ENCODE measurements at places on chromosomes 13 and 19.

DNA sequence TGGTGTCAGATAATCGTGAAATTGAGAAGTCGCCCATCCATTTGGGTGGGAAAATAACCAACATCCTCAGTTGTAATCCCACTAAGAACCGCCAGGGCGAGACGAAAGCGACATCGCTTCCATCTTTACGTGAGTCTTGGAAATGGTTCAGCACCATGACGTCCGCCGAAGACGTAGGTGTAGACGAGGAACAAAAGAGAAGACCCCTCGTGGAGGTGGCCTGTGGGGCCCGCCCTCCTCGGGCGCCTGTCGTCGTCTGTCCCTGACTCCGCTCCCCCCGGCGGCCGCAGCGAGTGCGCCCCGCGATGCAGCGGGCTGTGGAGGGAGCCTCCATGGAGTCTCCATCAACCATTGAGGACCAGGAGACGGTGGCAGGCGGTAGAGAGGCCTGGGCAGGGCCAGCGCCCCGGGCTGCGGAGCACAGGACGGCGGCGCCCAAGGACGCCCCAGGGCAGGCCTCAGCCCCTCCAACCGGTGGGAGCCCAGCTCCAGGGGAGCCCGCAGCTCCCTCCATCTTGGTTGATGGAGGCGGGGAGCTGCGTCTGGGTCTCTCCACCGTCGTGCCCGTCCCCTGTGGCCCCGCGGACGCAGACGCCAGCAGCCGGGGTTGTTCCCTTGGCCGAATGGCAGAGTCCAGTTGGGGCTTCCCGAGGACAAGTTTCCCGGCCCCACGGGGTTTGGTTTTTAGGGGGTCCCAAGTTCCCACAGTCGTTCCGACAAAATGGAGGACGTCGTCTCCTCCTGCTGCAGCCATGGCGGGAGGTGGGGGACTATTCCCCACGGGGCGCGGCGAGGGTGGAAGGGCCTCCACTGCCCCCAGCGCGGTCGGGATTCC lies 990 bp upstream of the ZMYM2 start:
- peak; percentile 56 for DNase-seq

GRCh38 chr13:106466691-106467426 lies 68.6 kb downstream of the EFNB2 start:
- DNase-seq, result no peak

DNA sequence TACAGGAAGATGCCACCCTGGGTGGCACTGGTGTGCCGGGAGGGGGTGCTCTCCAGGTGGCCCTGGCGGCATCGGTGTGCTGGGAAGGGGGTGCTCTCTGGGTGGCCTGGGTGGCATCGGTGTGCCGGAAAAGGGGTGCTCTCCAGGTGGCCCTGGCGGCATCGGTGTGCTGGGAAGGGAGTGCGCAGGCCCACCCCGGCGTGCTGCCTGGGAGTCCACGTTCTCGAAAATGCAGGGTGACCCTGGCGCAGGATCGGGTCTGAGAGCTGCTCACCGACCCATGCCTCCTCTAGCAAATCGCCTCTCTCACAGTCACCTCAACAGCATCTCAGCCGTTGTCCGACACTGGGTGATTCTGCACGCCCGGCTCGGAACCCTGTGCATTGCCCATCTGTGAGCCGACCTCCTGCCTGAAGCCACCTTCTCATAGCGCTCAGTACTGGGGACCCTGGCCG lies 36.4 kb downstream of the RASA3 start:
- DNase-seq, result no peak

- no peak for DNase-seq
These were observed 7.0 kb upstream of the MAP2K2 start for GRCh38 chr19:4130744-4131438.

DNA sequence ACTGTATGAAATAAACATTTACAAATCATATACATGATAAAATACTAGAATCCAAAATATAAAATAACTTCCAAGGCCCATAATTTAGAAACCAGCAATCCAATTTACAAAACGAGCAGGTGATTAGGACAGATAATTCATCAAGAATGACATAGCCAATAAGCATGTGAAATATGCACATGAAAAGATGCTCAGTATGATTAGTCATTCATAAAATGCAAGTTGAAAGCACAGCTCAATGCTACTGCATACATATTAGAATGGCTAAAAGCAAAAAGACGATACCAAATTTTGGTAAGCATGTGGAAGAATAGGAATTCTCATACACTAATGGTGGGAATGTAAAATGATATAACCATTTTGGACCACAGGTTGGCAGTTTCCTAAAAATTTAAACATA lies 837.2 kb upstream of the MIR17HG start:
- no peak for DNase-seq
